Islet precursor cell (in vitro differentiated cells): ENCODE measurements at places on chromosomes 2 and 18.

DNA sequence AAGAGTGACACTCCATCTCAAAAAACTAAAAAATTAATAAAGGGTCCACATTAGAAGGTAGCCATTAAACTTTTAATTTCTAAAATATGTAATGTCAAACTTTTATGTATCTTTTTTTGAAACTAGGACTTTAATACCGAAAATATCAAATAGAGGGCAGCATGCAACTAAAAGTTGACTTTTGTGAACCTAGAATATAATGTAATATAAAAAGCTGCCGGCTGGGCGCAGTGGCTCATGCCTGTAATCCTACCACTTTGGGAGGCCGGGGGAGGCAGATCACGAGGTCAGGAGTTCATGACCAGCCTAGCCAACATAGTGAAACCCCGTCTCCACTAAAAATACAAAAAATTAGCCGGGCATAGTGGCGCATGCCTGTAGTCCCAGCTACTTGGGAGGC lies 62.8 kb downstream of the INO80D start:
- no peak for DNase-seq

DNA sequence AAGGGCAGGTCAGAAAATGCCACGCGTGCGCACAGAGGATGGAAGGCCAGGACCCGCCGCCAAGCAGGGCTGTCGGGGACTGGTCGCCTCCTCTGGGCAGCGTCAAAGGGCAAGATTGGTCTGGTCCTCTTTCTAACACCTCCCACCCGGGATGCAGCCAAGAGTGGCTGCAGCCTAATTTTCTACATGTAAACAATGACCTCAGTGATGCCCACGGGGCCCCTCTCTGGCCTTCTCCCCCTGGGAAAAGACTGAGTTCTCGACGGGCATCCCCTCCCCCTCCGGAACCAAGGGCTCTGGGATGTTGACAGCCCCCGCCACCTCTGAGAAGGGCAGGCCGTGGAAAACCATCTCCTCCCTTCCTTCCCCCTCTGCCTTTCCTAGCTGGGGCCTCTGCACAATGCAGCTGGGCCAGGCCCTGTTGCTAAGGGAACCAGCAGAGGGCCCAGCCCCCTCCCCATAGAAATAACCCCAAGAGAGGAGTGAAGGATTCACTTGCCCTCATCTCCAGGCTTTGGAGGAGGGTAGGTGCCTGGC lies 80.0 kb upstream of the ZNF532 start:
- peak; percentile 96 for DNase-seq

DNA sequence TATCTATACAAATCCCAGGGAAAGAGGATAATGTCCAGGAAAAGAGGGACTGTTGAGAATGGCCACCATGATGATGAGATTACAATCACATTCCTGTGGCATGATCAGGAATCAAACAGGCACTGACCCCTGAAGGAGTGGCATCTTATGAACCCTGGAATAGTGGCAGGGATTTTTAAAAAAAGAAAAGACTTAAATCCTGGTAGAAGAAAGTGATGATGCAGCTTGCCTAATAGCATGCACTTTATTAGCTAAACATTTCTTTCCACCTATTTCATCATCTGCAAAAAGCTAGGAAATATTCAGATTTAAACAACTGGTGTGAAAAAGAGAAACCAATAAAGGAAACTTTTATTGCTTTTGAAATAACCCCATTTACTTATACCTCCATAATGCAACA lies 87.2 kb upstream of the FSHR start:
- no peak for DNase-seq

DNA sequence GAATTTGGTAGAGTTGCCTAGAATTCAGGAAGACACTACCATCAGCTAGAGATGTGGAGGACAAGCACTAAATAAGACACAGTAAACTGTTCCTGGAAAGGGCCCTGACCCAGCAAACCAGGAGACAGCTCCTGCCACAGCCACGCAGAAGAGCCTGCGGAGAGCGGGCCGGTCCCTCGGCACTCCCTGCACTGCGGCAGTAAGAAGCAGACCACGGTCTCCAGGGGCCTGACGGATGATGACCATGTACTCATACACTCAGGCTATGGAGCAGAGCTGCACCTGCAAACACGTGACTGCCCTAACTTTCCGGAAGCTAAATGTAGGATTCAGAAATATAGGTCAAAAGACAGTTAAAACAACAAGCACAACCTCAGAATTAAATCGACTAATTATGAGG lies 72.9 kb downstream of the ZNF516 start:
- DNase-seq, result peak; percentile 46

DNA sequence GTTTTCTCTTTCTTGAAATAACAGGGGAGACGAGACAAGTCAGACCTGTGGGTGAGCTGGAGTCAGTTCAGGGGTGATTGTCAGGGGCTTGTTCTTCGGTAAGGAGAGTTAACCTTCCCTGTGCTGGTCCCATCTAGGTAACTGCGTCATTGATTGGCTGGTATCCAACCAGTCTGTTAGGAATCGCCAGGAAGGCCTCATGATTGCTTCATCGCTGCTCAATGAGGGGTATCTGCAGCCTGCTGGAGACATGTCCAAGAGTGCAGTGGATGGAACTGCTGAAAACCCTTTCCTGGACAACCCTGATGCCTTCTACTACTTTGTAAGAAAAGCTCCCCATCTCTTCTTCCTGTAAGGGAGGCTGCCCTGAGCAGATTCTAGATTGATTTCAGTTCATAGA lies 21.3 kb downstream of the PLEK start:
- no peak for DNase-seq
